Chondrocyte (in vitro differentiated cells): ENCODE measurements at places on chromosomes 7 and 10.

GRCh38 chr10:14389981-14390590 is 59.4 kb upstream of the FRMD4A start:
- DNase-seq, result no peak

DNA sequence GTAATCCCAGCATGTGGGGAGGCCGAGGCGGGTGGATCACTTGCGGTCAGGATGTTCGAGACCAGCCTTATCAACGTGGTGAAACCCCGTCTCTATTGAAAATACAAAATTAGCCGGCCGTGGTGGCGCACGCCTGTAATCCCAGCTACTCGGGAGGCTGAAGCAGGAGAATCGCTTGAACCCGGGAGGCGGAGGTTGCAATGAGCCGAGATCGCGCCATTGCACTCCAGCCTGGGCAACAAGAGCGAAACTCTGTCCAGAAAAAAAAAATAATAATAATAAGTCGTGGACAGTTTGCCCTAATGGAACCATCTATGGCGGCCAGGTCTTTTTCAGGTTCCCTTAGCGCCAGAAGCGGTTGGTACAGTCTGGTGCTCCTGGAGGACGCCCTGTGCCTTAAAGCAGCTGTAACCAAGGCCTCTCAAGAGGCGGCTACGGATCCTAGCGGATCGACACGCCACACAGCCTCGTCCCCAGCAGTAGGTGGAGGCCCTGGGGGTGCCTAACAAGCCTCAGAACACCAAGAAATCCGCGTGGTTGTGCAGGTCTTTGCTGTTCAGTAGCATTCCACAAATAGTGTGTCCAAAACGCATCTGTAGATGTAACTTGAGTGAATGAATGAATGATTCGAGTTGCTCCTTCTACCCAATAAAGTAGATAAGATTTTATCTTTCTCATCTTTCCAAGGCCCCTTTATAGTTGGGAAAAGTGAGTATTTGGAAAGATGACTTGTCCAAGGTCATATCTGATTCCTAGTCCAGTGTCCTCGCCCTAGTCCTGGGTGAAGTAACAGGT is 982 bp downstream of the PGAM1 start:
- no peak for DNase-seq

GRCh38 chr7:115707258-115708012 is 323.1 kb downstream of the TFEC start:
- no peak for DNase-seq

- no peak for DNase-seq
Observed at GRCh38 chr10:66467042-66467441, 458.8 kb upstream of the LRRTM3 start.

- DNase-seq, result no peak
Observed at GRCh38 chr10:92729886-92730285, 40.1 kb downstream of the HHEX start.

DNA sequence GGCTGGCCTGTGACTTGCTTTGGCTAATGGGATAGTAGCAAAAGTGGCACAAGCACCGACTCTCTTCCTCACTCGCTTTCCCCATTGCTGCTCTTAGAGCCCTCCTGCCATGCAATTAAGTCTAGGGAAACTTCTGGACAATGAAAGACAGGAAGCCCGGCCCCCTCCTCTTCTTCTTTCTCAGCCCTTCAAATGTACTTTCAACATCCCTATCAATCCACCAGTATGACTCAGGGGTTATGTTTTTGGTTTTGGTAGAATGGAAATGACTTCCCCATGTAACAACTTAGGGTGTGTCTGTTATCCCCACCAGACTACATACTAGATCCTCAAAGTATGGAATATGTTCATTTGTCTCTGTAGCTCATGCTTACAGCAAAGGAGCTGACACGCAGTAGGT is 139.0 kb upstream of the GDF10 start:
- DNase-seq, result no peak
